ENCODE measurements at places on chromosomes 2 and 18.

DNA sequence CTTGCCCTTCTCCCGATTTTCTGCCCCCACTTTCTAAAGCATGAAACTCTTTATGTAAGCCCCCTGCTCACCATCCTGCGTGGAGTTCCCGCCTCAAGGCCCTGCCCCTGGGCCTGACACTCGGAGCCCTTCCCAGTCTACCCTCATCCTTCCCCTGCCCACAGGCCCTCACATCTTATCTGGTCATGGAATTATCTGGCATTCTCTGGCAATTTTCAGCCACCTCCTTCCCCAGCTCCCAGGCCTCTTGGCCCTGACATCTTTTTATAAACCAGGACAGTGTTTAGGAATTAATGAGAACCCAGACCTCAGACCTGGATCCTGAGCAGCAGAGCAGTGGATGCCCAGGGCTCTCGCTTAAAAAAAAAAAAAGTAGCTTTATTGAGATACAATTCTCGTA lies 61.7 kb downstream of the BOLA3 start:
- DNase-seq = no peak

DNA sequence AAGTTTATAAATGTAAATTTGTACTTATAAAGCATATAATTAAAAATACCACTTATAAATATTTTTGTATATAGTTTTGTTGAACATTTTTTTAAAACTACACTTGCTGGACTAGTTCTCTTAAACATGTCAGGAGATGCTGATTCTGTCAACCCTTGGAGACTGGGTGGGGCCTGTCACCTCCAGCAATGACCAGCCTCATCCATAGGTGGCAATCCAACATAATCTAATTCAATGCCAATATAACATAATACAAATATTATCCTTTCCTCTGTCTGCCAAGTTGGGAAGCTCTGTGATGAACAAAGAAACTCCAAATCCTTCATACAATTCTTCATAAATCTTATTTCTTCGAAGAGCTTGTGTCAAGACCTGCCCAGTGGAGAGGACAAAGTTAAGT lies 140.4 kb downstream of the RBMS1 start:
- DNase-seq = peak; percentile 31

GRCh38 chr2:105578166-105578565 lies 166.5 kb upstream of the NCK2 start:
- no peak for DNase-seq

DNA sequence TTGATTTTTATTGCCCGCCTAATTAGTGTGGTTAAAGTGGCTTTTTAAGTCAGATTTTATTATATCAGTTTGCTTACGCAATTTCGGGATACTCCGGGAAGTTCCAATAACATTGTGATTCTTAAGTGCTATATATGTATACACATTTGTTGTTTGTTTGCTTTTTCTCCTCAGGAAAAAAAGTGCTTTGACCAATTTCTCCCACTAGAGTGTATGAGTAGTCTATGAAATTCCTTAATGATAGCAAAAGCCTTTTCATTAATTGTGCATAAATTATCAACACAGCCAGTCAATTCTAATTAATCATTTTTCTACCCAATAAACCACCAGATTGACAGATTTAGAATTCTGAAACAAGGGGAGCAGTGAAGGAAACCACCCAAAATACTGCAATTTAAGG lies 172.2 kb downstream of the DPP10 start:
- DNase-seq = no peak

DNA sequence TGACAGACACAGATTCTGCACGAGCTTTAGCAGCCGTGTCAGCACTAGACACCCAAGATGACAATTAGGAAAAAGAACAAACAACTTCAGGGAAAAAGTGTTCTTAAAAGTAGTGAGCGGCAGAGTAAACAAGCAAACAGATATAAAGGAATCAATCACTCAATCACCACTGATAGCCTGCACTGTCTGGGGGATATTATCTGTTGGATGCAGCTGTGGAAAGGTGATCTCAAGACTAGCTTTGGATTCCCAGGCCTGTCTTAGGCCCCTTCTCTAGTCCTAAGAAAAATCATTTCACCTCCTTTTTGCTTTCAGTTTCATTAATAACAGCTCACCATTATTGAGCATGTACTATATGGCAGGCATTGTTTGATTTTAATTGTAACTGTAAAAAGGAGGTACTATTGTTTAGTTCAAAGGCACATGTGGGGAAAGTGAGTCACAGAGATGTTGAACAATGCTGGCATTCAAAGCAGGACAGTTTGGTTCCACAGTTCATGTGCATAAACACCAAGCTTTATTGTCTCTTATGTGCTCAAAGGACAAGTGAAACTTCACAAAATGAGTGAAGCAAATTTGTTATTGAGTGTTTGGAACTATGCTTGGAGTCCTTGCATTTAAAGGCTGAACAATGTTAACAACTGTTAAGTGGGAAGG lies 147.3 kb upstream of the TCF4 start:
- DNase-seq = no peak

DNA sequence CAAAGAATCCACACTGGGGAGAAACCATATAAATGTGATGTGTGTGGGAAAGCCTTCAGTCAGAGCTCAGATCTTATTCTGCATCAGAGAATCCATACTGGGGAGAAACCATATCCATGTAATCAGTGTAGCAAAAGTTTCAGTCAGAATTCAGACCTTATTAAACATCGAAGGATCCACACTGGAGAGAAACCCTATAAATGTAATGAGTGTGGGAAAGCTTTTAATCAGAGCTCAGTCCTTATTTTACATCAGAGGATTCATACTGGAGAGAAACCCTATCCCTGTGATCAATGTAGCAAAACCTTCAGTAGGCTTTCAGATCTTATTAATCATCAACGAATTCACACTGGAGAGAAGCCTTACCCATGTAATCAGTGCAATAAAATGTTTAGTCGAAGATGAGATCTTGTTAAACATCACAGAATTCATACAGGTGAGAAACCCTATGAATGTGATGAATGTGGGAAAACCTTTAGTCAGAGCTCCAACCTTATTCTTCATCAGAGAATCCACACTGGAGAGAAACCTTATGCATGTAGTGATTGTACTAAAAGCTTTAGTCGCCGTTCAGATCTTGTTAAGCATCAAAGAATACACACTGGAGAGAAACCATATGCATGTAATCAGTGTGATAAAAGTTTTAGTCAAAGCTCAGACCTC lies 16.7 kb upstream of the ZSCAN30 start:
- DNase-seq = no peak

DNA sequence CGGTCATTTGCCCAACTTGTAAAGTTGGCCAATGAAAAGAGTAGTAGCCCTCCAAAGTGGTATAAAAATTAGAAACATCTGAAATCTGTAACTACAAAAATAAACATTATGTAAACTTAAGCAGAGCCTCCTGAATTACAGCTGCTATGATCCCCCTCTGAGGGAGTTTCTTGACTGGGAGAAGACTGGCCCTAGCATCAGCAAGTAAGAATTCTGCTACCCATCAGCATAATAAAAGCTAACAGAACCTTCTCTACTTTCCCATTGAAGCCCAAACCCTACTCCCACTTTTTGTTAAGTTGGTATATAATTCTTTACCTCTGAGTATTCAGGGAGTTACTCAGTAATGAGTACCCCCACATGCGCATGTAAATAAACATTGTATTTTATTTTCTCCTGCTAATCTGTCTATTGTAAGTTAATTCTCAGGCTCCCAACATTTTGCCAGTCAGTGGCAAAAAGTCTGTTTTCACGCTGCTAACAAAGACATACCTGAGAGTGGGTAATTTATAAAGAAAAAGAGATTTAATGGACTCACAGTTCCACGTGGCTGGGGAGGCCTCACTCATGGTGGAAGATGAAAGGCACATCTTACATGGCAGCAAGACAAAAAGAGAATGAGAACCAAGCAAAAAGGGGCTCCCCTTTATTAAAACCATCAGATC lies 71.3 kb downstream of the MYL12B start:
- DNase-seq = no peak

- no peak for DNase-seq
These were observed 757 bp downstream of the HDHD2 start for GRCh38 chr18:47149457-47150028.

DNA sequence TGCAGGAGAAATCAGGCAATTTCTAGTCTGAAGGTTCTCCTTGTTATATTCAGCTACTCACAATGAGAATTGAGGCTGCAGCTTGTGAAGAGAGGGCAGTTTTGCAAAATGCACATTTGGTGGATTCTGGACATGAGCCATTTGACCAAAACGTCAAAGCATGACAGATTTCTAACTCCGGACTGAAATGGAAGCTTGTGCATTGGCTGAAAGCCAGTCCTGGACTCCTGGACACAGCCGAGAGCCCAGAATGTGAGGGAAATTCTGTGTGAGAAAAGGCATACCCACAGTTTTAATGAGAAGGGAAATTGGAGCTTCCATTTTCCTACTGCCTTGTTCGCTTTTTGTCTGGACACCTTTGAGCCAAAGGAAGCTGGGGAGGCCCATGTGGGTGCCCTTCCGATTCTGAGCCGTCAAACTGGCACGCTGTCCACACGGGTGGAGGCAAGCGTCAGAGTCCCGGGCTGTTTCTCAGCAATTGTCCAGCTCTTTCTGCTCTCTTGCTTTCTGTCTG lies 23.7 kb upstream of the ROCK2 start:
- DNase-seq = no peak

DNA sequence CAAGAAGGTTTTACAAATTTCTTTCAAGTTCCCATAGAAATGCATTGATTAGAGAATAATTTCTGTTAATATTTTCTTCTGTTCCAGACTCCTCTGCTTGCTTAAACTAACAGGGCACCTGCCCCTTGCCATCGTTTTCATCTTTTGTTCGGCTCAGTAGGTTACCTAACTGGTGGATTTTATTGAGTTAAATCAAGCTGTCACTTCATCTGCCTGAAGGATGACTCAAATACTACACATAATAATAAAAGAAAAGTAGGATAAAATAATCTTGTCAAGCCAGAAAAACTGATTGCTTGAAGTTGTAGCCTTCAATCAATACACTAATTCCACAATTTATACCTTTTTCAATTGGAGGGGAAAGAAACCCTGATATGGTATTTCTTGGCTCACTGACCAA lies 234.0 kb downstream of the NR4A2 start:
- no peak for DNase-seq

- no peak for DNase-seq
These were observed 1272.2 kb upstream of the ACVR2A start for GRCh38 chr2:146572598-146572997.

DNA sequence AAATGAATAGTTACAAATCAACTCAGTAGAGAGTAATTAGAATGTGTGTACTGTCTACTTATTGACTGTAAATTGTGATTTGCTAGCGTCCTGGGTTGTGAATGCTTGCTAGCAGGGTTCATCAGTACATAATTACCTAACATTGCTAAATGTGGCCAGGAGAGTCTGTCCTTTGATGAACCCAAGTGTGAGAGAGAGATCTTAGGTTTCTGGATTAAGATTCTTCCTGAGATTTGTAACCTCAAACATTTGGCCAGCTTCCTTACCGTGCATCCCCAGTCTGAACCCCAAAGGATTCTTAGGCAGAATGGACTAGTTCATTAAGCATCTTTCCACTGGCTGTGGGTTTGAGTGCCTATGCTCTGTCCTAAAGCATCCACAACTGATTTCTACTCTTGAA lies 84.0 kb upstream of the ITPRID2 start:
- DNase-seq = no peak

DNA sequence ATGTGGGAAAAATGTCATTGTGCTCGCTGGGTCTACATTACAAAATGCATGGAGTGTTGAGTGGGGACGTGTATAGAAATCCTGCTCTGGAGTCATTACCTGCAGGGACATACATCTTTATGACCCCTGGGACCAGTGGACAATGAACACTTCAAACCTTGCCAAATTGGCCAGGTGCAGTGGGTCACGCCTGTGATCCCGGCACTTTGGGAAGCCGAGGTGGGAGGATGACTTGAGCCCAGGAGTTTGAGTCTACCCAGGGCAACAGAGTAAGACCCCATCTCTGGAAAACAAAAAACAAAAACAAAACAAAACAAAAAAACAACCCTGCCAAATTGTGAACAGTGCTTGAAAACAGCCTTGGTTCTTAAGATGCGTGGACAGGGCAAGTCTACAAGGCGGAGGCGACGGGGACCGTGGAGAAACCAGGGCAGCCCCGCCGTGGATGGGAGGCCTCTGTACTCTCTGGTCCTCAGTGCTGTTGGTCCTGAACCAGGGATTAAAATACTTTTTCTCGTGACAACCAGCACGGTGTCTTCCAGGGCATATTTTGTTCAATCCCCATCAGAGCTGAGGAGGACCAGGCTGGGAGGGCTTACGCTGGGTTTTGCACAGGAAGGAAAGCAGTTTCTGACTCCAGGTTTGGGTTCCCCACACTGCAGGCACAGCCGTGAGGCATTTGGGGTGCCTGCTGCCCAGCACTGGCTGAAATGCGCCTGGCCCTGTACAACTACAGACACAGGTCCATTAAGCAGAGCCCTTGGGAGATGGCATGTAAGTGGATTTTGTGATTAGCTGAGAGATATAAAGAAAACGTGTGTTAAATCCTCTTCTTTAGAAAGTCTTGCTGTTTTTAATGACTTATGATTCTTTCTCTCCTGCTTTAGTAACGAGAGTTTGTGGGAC lies 13.7 kb downstream of the COLEC11 start:
- no peak for DNase-seq

GRCh38 chr18:3706279-3707097 lies 256.5 kb downstream of the TGIF1 start:
- no peak for DNase-seq

- DNase-seq = no peak
These were observed 20.4 kb downstream of the TTR start for GRCh38 chr18:31612124-31612523.
